ENCODE measurements at places on chromosomes 2 and 18.

DNA sequence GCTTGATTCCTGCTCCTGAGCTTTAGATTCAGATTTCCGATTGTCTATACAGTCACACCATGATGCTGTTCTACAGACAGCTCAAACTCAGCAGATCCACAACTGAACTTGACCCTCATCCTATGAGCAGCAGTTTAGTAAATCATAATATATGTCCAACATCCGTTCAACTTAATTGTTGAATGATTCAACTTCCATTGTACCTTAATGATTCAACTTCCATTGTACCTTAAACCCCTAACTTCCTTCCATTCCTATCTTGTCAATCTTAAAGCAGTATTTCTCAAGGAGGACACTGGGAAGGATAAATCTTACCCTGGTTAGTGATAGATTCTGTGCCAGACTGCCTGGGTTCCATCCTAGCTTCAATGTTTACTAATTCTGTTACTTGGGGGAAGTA lies 60.1 kb downstream of the PIGN start:
- no peak for DNase-seq

DNA sequence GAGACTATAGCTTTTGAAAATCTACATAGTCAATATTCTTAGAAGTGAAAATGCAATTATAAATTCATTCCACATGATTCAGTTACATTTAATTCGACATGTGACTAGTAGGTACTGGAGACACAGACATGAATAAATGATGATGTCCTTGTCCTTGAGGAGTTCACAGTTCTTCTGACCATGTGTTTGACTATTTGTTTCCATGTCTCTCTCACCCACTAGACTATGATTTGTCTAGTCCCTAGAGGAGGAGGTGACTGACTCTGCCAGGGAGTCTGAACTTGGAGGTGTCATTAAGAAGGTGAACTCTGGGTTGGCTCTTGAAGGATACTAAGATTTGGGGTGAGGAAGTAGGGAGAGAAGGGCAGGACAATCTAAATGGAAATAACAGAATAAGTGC lies 20.7 kb upstream of the UGP2 start:
- DNase-seq: no peak

GRCh38 chr2:10534514-10535250 lies 86.6 kb upstream of the ODC1 start:
- peak; percentile 55 for DNase-seq

- DNase-seq: peak; percentile 74
Measured at GRCh38 chr18:33440060-33441043, at the start of gene CCDC178. Gene CCDC178, minus strand, starts transcription at chr18:33440721. Its CDS starts 28,633 bp downstream, at chr18:33412088.

DNA sequence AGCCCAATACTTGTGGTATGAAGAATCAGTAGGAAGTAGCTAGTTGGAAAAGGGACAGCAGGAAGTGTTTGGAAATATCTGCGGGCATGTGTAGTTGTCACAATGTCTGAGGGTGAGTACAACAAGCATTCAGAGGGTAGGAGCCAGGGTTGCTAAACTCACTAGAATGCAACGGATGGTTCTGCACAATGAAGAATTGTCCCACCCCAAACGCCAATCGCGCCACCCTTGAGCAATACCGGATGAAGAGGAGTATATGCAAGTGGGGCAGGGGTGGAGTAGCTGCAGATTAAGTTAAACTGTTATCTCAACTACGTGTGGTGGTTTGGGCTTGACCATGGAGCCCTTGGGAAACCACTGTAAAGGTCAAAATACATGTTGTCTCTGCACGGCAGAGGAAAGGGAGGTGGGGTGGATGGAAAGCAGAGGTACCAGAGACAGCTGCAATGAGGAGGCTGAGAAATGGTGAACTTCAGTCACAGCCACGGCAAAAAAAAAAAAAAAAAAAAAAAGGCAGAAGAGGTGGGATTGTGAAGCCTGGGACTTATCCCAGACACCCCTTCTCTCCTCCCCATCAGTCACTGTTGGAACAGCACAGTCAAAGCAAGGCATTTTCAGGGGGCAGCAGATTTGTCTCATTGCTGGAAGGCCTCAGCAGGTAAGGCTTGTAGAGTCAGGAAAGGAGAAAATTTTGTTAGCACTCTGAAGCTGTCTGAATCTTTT lies 5.2 kb downstream of the CCL20 start:
- no peak for DNase-seq

DNA sequence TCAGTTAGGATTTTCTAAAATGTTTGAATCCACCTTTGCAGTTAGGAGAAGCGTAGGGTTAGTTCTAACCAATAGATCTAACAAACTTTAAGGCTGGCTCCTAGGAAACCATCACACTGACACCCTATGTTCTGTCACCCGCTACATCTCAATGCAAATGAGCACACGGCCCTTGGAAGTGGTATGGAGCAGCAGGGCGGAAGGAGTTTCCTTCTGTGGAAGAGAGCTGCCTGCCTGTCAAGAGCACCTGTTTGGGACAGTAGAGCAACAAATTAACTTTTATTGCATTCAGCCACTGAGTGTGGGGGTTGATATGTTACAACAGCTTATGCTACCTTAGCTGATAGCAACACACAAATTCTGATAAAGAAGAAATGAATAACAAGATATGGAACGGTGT lies 306.9 kb upstream of the RAB6C start:
- DNase-seq: no peak

- peak; percentile 99 for DNase-seq
Measured at GRCh38 chr2:29747786-29748470, 173.5 kb downstream of the ALK start.

GRCh38 chr18:57585855-57586250 lies 649 bp downstream of the FECH start:
- no peak for DNase-seq

DNA sequence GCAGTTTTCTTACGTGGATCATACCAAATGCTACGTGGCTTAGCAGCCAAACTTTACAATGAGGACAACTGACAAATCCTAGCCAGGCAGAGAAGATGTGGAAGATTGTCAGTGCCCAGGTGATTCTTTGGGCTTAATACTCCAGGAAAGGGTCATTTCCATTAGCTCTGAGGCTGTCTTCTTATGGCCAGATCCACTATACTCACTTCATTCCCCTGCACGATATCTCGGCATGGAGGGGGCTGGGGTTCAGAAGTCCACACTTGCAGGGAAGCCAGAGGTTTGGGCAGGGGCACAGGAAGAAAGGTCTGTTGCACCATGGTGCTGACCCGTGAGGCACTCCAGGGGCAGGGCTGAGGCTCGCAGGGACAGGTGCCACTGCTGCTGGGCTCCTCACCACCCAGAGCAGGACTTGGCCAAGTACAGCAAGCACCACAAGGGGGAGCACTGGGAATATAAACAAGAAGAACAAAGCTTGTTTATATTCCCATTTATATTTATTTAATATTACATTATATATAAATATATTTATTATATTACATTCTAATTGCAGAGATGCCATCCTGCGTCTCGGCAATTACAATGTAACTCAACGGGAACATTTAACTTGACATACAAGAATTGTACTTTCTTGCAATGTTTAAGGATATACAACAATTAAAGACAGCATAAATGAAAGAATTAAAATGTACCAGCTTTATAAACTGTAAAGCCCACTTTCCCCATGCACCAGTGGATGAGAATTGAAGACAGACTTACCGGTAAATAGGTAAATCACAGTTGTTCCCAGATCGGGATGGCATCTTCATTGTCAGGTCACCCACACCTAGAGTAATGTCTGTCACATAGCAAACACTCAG lies 27.2 kb downstream of the CLUL1 start:
- DNase-seq: peak; percentile 55

DNA sequence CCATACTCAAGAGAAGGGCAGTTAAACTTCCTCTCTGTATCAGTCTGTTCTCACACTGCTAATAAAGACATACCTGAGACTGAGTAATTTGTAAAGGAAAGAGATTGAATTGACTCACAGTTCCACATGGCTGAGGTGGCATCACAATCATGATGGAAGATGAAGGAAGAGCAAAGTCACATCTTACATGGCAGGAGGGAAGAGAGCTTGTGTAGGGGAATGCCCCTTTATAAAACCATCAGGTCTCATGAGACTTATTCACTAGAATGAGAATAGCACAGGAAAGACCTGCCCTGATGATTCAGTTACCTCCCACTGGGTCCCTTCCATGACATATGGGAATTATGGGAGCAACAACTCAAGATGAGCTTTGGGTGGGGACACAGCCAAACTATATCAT lies 1.4 kb upstream of the IL36B start:
- no peak for DNase-seq

DNA sequence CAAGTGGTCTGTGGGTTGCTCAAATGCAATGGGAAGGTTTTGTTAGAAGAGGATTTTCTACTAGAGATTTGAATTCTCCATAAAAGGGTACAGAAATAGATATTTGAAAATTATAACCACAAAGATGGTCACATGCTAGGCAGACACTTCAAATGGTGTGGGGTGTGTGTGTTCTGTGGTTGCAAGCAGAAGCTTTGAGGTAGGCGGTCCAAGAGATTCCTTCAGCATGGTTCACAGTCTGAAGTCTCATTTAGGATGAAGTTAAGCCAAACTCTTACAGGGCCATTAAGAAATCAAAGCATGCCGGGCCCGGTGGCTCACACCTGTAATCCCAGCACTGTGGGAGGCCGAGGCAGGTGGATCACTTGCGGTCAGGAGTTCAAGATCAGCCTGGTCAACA lies 38.3 kb upstream of the RMDN2 start:
- peak; percentile 83 for DNase-seq

DNA sequence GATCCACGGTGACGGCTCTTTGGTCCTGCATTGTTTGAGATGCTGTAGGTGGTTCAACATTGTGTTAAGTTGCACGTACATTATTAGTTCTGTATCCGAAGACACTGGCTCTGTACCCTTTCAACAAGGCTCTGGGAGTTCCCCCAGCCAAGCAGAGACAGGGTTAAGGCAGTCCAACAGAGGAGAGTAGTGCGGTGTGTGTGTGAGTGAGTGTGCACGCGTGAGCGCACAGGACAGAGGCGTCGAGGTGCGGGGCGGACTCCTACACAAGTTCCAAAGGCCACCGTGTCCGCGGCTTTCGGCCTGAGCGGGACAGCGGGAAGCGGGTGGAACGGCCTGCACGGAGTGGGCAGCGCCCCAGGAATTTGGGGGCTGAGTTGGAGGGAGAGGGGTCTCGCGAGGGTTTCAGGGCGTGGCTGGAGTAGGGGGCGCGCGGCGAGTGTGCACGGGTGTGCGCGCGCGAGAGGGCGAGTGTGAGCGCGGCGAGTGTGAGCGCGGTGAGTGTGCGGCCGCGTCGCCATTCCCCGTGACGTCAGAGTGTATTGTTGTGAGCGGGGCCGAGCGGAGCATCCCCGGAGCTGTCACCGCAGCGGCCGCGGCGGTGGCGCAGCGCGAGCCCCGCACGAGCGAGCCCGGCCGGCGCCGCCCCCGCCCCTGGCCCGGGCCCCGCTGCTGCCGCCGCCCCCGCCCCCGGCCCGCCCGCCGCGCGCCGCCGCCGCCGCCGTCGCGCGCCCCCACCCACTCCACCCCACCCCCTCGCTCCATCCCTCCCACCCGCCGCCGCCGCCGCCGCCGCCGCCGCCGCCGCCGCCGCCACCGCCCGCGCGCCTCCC lies at the start of gene ASXL3:
TSS of gene ASXL3 (plus strand) at position 535 of the 833 bp plus-strand sequence. CDS start 413 bp downstream, outside the sequence.
- peak; percentile 33 for DNase-seq

DNA sequence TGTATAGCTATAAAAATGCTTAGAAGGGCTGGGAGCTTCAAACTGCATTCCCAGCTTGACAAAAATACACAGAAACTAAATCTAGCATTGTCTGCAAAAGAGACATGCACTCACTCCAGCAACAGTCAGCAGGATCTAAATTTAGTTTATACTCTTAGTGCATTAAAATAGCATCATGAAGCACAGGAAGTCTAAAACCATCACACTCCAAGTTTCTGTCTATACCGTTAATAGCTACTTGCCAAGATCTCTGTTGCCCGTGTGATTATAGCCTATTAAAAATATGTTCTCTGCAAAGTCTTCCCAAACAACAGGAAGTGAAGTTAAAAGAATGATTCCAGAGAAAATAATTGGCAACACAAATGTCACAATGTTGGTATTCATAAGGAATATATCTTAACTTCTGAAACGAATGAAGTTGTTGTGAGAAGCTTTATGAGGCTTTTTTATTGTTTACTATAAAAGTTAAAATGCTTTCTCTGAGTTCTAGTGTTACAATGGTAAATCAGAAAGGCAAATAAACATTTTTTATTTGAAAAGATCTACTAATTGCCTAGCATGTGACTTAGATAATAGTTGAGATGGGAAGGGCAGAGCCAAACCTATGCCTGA lies 184.2 kb downstream of the ZNF385B start:
- DNase-seq: peak; percentile 36

DNA sequence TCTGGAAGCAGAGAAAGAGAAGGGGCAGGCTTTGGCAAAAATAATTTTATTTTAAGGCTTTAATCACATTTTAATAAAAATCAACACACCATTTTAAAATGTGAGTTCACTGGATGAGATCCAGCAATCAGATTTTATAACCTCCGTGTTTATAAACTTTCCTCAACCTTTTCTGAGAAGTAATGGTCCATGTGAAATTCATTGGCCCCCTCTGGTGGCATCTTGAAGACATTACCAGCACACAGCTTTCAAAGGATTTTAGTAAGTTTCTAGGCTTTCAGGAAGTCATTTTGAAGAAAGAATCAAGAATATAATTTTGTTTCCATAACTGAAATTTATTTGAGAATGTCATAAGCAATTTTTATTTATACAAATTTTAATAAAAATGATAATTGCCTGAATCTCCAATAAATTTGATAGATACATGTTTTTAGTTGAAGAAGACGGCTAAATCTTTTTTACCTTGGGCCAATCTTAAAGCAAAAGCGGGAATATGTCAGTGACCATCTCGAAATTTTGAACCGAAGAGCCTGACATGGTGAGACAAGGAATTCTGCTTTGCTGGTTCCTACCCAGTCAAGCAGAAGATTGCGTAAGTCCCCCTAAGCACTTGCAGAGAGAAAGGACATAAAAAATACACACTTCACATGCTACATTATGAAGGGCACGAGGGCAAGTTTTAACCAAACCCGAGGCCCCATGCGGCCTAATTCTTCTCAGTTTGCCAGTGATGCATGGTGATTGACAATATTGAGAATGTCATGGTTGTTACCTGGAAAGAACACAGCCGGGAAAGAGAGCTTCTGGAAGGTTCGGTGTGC lies 128.4 kb upstream of the CBLN2 start:
- peak; percentile 13 for DNase-seq
